Stimulated activated CD8-positive, alpha-beta memory T cell treated with anti-CD3 and anti-CD28 coated beads, Interleukin-4, amount 100 ng/mL, for 24 hours (primary cell): ENCODE measurements at places on chromosomes 16 and 17.

DNA sequence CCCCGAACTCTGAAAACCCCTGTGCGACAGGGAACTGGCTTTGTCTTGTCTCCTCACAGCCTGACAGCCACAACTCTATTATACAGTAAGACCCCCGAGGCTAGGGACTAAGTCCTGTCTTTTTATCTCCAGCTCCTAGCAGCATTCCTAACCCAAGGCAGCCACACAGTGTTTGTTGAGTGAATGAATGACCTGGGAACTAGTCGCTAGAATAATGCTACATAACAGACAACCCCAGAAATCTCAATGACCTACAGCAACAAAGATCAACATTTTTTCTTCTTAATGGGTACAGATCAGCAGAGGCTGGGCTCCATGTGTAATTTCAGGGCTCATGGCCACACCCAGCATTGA is 71.4 kb upstream of the TNRC6C start:
- no peak for DNase-seq

GRCh38 chr16:65855171-65856145 is 511.0 kb upstream of the CDH5 start:
- no peak for DNase-seq

GRCh38 chr17:6475411-6475810 is 31.2 kb downstream of the PIMREG start:
- DNase-seq, result no peak

- DNase-seq, result no peak
Measured at GRCh38 chr17:16929757-16930520, 42.0 kb downstream of the TNFRSF13B start.

DNA sequence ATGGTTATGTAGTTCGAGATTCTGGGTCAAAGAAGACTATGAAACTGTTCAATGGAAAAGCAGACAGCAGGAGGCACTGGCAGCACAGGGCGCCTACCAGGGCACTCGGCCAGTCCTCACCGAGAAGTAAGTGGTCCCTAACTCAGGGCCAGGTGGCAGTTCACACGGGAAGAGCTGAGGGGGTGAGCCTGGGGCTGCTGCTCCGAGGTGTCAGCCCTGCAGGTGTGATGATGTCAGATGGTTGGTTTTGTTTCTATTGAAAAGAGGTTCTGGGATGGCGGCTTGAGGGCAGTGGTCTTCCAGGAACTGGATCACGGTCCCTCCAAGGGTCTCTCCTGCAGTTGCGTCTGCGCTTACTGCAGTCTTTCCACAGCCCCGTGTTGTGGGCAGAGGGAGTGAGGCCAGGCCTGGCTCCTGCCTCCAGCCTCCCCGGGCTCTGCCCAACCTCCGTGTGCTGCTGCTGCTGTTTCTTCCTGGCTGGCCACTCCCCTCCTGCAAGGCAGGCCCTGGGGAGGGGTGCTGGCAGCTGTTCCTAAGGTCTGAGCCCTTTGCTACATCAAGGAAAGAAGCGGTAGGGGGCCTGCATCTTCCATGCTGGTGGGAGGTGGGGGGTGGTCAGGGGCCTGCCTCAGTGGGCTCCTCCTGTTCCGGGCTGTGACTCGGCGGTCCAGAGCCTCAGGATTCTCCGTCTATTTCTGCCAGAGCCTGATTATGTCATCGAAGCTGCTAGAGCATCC is 22.6 kb downstream of the RNF213 start:
- DNase-seq, result no peak

- DNase-seq, result no peak
Measured at GRCh38 chr16:87053016-87053982, 263.9 kb downstream of the C16orf95 start.

DNA sequence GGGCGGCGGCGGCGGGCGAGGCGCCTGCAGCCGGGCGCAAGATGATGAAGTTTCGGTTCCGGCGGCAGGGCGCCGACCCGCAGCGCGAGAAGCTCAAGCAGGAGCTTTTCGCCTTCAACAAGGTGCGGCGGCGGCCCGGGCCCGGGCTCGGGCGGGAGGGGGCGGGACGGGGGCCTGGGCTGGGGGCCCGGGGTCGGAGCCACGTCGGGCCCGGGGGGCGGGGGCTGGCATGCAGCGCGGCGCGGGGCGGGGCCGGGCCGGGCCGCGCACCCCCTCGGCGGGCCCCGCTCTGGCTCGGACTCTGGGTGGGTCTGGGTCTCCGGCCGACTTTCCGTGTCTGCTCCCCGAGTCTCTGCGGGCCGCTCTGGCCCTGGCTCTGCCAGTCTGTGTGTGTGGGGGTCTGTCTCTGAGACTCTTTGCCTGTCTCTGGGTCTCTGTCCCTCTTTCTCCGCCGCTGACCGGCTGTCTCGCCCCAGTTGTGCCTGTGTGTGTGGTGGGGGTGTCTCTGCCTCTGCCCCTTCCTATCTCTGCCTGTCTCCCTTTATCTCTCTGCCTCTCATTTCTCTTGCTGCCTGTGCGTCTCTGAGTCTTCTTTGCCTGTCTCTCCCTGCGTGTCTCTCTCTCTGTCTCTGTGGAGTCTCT is 328 bp downstream of the LLGL1 start:
- no peak for DNase-seq

- DNase-seq, result no peak
Measured at GRCh38 chr17:52383493-52384100, 225.1 kb upstream of the CA10 start.

- no peak for DNase-seq
Measured at GRCh38 chr17:61737820-61738219, 125.5 kb downstream of the BRIP1 start.

DNA sequence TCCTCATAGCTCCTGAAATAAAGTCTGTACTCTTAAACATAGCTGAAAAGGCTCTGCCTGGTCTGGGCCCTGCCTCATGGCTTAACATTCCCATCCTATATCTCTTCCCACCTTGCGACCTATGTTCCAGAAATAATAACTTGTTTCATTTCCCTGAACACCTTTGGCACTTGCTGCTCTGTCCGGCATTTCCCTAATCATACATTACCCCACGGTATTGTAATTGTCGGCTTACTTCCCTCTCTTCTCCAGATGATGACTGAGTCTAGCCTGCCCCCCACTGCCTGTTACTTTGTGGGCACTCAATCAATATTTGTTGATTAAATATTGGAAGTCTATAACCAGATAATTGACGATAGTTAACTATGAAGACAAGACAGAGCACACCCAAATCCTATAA is 23.3 kb upstream of the SUPT4H1 start:
- DNase-seq, result no peak
